ENCODE measurements at places on chromosomes 4 and X.

GRCh38 chrX:101257448-101258258 lies 33.5 kb downstream of the TAF7L start:
- DNase-seq = no peak

DNA sequence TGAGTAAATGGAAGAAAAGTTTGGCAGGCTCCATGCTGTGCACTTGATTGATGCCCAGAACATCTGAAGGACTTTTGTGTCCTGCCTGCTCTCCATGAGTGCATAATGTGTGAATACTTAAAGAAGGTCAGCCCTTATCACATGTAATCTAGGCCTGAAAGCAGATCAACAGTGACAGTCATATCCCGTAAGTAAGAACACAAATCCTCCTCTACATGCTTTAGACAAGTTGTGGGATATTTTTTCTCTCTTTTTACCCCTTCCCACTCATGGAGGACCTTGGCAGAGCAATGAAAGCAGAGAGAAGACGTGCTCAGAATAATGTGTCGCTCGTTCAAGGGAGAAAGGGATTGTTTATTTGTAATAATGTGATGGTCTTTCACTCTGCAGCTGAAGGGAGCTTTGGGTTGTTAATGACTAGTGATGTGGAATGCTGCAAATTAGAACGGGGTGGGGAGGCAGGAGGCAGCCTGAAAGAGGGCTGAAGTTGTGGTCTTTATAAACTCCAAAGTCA lies 286.6 kb downstream of the BMPR1B start:
- DNase-seq = no peak

- no peak for DNase-seq
Observed at GRCh38 chrX:33183361-33183760, 28.0 kb downstream of the DMD start.

DNA sequence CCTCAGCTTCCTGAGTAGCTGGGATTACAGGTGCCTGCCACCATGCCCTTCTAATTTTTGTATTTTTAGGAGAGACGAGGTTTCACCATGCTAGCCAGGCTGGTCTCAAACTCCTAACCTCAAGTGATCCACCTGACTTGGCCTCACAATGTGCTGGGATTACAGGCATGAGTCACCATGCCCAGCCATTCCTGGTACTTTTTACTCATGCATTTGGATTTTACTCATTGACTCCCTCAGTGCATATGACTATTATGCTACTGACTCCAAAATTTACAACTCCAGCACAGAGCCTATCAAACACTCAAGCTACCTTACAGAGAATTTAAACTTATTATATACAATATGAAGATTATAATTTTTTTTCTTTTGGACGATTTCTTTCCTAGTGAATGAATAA lies 199.9 kb downstream of the CXXC4 start:
- DNase-seq = no peak

DNA sequence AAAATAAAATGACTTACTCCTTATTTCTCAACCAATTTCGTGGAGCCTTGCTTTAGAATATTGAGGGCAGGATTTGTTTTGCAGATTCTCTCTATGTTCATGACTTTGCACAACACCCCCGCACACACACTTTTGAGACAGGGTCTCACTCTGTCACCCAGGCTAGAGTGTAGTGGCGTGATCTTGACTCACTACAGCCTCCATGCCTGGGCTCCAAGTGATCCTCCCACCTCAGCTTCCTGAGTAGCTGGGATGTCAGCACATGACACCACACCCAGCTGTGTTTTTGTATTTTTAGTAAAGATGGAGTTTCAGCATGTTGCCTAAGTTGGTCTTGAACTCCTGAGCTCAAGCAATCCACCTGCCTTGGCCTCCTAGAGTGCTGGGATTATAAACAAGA lies 12.0 kb downstream of the CT47C1 start:
- DNase-seq = no peak

DNA sequence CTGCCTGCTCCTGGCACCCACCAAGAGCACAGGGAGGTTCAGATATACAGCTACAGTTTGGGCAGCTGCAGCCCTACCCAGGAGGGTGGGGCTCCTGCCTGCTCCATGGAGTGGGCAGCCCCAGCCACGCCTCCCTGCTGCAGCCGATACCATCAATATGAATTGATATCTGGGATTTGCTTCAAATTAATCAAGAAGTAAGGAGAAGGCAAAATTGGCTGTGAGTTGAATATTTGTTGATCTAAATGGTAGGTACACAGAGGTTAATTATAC lies 31.2 kb upstream of the ZNF280C start:
- no peak for DNase-seq

DNA sequence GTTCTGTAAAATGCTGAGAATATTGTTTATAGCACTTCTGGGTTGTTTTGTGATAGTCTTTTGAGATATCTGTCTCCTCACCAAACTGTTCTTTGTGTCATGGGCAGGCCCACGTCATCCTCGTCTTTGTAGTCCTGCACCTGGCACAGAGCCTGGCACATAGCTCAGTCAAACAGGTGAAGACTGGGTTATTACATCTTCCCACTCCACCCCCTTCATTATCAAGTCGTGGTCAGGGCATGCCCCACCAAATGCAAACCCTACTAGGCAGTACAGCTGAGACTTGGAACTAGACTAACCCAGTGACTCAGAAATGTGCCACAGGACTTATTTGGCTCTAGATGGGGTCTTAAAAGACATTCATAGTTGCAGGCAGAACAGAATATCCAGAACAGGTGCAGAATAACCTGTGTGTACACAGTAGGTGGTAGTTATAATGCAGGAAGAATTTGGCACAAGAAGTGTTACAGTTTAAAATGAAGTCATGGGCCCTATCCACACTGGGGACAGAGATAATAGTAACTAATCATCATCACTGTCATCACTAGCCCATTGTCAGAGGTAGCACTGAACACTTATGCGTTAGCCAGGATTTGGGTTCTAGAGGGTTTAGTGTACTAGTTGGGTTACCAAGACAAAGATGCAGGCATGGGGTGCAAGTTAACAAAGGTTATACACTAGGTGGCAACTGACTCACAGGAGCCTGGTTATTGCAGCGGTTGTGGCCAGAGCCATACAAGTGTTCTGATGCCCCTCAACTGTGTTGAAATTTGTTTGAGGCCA lies 74.9 kb downstream of the TBL1X start:
- no peak for DNase-seq

GRCh38 chr4:163474027-163474426 lies 473 bp upstream of the TKTL2 start:
- DNase-seq = no peak

- DNase-seq = no peak
Observed at GRCh38 chrX:40570346-40571093, 10.2 kb upstream of the ATP6AP2 start.

- no peak for DNase-seq
Observed at GRCh38 chr4:48785302-48785701, 5.2 kb upstream of the FRYL start.

DNA sequence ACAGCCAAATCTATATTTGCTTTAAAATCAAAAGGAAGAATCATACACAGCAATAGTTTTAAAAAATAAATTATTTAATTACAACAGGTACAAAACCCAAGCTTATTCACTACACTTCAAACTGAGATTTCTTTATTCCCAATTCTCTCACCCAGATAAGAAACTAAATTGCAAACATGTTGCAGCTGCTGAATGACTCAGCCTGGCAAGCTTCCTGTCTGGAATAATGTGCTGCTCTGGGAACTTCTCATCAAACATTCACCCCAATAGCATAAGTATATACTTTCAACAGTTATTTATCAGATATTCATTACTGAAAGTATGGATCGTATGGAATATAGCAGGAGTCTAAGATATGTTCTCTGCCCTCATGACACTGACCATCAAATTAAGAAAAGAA lies 43.0 kb upstream of the GABRA2 start:
- DNase-seq = no peak

DNA sequence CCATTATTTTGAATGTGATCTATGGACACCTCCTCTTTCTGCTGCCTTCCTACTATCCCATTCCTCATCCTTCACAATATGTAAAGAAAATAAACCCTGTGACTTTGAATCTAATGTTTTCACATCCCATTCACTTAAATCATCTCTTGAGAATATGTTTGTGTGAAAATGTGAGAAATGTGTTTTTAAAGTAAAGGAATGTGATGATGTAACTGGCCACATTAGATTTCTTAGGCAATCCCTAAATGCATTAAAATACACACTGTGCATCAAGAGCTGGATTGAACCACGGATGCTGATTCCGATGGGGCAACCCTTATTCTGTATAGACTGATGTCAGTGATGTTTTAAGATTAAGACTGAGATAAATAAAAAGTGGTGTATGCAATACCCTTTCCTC lies 558.9 kb upstream of the TENM3 start:
- DNase-seq = no peak

- no peak for DNase-seq
Observed at GRCh38 chrX:40107291-40108161, 9.8 kb upstream of the BCOR start.

DNA sequence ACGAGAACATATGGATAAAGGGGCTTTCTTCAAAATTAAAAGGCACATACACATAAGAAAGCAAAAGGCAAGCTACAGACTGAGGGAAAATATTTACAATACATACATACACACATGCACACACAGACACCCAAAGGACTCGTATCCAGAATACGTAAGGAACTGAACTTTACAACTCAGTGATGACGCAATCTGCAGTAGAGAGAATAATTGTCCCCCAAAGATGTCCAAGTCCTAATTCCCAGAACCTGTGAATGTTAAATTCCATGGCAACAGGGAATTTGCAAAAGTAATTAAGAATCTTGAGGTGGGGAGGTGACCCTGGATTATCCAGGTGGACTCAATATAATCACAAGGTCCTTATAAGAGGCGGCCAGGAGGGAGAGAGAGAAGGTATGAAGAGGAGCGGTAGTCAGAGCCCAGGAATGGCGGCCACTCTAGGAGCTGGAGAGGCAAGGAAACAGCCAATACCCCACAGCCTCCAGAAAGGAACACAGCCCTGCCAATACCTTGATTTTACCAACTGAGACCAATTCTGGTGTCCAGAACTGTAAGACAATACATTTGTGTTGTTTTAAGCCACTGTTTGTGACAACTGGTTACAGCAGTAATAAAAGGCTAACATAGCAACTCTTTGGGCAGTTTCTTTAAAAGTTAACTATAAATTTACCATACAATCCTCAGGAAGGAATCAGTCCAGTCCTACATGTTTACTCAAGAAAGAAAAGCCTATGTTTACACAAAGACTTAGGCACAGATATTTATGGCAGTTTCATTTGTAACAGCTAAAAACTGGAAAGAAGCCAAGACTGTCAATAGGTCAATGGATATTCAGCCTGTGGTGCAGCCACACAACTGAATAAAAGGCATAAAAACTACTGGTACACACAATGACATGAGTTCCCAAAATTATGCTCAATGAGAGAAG lies 27.3 kb upstream of the STS start:
- no peak for DNase-seq

GRCh38 chr4:104719539-104720230 lies 225.0 kb upstream of the CXXC4 start:
- DNase-seq = no peak
